Common myeloid progenitor, CD34-positive (primary cell): ENCODE measurements at places on chromosomes 2 and 18.

GRCh38 chr2:61535449-61535848 is 2.7 kb downstream of the XPO1 start:
- H3K27ac ChIP-seq: peak overlapping the region; percentile 97
- no peaks in the 10 kb centered on the region for H3K27me3 ChIP-seq
- no peak for DNase-seq
- peaks cover 31% of the 10 kb centered on the region for H3K4me1 ChIP-seq
- peak overlapping the region; percentile 78 for H3K4me3 ChIP-seq

DNA sequence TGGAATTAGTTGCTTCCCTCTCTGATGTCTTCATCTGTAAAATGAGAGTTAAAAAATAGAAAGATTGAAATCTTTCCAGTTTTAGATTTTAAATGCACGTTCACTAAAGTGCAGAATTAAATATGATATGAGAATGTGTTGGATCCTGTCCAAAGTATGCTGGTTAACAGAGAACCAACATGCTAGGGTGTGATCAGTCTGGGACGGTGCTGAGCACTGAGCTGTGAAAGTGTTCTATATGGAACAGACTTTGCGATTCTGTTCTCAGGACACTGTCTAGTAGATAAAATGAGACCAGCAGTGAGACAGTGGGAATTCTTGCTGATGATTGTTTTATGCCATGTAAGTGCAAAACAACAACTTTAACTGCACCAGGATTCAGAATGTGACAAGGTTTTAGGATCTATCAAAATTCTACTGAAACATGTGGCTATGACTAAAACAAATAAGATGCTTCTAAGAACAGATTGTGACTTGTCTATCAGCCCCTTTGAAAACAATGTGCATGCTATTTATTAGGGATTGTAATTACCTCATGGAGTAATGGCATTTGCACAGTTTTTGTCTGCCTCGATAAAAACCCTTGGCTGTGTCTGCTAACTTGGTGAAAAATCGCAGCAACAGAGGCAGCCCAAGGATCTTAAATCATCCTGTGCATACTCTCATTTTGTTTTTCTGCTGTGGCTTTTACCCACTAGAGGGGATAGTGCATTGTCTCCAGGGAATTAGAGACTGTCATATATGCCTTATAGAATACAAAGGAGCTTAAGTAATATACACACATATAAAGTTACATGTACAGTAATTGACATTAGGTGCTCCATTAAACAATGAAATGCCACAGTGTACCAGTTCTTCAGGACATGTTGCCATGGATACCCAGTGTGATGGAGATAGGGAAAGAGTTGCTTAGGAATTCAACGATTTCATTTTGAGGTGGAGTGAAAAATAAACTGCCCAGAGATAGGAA is 55.1 kb downstream of the MAP3K20 start:
- peaks cover 17% of the 10 kb centered on the region for H3K4me1 ChIP-seq
- H3K36me3 ChIP-seq: no peaks in the 10 kb centered on the region
- no peak overlapping the region for H3K27ac ChIP-seq
- H3K27me3 ChIP-seq: no peaks in the 10 kb centered on the region

DNA sequence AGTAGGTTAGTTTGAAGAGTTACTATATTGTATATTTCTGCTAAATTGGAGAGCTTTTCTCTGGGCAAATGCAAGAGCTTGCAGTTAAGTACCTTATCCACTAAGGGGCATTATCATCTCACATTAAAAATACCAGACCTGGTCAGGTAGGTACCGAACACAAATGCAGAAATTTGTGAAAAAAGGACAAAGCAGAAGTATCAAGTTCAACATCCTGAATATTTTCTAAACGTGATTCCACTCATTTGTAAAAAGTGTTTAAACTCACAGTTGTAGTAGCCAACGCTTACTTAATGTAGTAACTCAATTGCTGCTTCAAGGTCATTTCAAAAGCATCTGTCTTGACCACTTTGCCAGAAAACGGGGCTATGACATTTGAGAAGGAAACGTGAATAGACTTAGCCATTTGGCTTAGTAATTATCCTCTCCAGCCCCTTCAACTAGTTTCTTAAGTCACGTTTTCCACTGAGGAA is 52.1 kb downstream of the CYRIA start:
- H3K27ac ChIP-seq: no peak overlapping the region
- no peak overlapping the region for H3K4me3 ChIP-seq
- no peaks in the 10 kb centered on the region for H3K36me3 ChIP-seq

GRCh38 chr2:238160206-238161129 is 1.7 kb downstream of the ERFE start:
- peaks cover 69% of the 10 kb centered on the region for H3K27me3 ChIP-seq
- H3K4me3 ChIP-seq: no peak overlapping the region
- no peaks in the 10 kb centered on the region for H3K36me3 ChIP-seq

- H3K4me3 ChIP-seq: peak overlapping the region; percentile 68
- H3K36me3 ChIP-seq: no peaks in the 10 kb centered on the region
- no peaks in the 10 kb centered on the region for H3K27me3 ChIP-seq
- peak; percentile 48 for DNase-seq
- peaks cover 6% of the 10 kb centered on the region for H3K4me1 ChIP-seq
- H3K27ac ChIP-seq: peak overlapping the region; percentile 37
These were observed 530 bp downstream of the GALNT1 start for GRCh38 chr18:35581898-35582641.

DNA sequence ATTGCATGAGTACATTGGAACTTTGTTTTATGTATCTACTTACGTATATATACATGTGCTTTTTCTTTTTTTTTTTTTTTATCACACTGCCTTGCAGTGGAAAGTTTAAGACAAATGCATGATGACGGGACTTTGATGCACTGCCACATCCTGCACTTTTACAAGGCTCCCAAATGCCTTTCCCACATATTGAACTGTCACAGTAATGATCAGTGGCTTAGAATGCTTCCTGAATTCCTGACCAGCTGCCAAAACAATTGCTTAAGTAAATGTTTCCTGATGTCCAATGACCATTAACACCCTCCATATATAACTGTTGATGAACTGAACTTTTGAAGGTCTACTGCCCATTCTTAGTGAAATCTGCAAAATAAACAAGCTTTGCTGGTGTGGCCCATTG is 60.2 kb downstream of the LYPD6B start:
- H3K27me3 ChIP-seq: no peaks in the 10 kb centered on the region
- H3K4me3 ChIP-seq: no peak overlapping the region
- no peak for DNase-seq
- H3K27ac ChIP-seq: no peak overlapping the region

DNA sequence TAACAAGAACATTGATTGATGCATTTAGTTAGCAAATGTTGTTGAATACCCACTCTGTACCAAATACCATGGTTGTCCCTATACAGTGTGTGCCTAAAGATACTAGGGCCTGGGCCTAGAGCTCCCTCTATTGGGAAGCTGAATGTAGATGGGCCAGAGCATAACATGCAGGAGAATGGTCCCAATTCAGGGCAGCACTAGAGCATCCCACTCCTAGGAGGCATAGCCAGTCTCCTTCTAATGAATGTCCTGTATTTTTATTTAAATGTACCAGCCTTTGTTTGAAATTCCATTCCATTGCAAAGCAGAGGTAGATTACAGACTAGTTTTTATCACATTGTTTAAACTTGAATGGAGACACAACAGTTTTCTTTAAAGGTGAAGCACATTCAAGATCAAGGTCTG is 90.6 kb downstream of the FEZ2 start:
- no peak overlapping the region for H3K4me3 ChIP-seq
- no peaks in the 10 kb centered on the region for H3K4me1 ChIP-seq
- no peak overlapping the region for H3K27ac ChIP-seq

DNA sequence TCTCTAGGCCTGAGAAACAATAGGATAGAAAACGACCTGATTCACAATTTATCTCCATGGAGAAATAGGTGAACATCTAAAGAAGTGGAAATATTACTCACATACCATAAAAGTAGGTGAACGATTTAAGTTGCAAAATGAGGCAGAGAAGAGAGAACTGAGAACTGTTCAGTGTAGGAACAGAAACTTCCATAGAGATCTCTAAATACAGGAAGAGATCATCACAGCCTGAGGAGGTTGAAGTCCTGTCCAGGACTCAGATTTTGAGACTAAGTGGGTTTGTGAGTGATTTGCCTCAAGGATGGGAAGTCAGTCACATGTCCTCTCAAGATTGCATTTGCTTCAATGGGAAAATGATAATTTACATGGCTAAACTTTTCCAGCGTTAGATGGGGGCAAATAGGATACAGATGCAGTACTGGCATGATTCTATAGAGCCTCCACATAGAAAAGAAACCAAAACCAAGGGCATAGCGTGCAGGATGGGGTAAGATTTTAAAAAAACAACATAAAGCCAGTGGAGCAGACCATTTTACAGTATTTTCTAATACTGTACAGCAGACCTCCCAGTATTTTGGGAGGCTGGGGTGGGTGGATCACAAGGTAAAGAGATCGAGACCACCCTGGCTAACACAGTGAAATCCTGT is 68.8 kb downstream of the MEP1B start:
- DNase-seq: peak; percentile 26
- H3K27me3 ChIP-seq: no peaks in the 10 kb centered on the region
- H3K27ac ChIP-seq: no peak overlapping the region
- no peaks in the 10 kb centered on the region for H3K36me3 ChIP-seq
- H3K4me3 ChIP-seq: no peak overlapping the region

DNA sequence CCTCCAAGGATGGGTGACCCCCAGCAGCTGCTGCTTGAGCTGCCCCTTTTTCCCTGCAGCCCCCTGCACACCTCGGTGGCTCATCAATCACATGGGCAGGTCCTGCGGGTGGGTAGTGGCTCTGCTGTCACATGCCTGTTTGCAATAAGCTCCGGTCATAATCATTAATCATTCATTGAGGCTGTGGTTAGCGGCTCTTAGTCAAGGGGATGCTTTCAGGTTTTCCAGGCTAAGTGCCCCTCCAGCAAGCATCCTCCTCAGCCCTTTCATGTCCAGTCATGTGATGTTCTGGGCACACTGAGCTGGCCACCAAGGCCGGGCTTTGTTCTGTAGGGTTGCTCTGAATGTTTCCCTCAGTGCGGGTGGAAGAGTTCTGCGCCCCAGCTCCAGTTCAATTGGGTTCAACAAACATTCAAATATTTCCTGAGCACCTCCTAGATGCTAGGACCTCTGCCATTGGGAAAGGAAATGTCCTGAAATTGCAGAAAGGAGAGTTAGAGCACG is 96.4 kb upstream of the LDAH start:
- peaks cover 10% of the 10 kb centered on the region for H3K27me3 ChIP-seq
- H3K27ac ChIP-seq: no peak overlapping the region
- H3K36me3 ChIP-seq: no peaks in the 10 kb centered on the region
- no peaks in the 10 kb centered on the region for H3K4me1 ChIP-seq
- no peak for DNase-seq

- no peak overlapping the region for H3K27ac ChIP-seq
- H3K4me3 ChIP-seq: no peak overlapping the region
- no peaks in the 10 kb centered on the region for H3K36me3 ChIP-seq
These were observed 347.1 kb downstream of the TNS1 start for GRCh38 chr2:217655651-217656050.

GRCh38 chr2:210009126-210009525 is 6.7 kb downstream of the RPE start:
- H3K4me3 ChIP-seq: no peak overlapping the region
- H3K4me1 ChIP-seq: peaks cover 3% of the 10 kb centered on the region
- no peak overlapping the region for H3K27ac ChIP-seq
- no peaks in the 10 kb centered on the region for H3K27me3 ChIP-seq
- DNase-seq: no peak
- peaks cover 37% of the 10 kb centered on the region for H3K36me3 ChIP-seq

DNA sequence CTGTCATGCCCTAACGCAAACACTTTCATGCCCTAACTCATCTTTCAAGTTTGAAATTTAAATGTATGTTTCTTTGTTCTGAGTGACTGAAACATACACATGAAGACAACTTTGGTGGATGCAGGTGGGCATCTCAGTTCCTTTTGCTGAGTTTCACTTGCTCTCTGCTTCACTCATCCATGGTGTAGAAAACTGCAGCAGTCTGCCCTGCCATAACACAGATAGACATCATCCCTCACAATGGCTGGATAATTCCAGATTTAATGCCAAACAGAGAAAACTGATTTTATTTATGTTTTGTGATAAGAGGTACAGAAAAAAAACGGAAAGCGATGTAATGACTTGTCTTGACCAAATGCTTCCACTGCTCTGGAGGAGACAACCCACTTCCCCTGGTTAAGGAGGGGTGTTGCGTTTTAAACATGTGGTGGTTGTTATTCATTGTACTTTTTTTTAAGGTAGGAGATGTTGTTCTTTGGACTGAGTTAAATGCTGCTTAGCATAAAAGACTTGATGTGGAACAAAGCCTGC is 70.4 kb downstream of the RHBDD1 start:
- H3K27me3 ChIP-seq: no peaks in the 10 kb centered on the region
- H3K27ac ChIP-seq: no peak overlapping the region
- H3K4me3 ChIP-seq: no peak overlapping the region
- H3K4me1 ChIP-seq: no peaks in the 10 kb centered on the region

DNA sequence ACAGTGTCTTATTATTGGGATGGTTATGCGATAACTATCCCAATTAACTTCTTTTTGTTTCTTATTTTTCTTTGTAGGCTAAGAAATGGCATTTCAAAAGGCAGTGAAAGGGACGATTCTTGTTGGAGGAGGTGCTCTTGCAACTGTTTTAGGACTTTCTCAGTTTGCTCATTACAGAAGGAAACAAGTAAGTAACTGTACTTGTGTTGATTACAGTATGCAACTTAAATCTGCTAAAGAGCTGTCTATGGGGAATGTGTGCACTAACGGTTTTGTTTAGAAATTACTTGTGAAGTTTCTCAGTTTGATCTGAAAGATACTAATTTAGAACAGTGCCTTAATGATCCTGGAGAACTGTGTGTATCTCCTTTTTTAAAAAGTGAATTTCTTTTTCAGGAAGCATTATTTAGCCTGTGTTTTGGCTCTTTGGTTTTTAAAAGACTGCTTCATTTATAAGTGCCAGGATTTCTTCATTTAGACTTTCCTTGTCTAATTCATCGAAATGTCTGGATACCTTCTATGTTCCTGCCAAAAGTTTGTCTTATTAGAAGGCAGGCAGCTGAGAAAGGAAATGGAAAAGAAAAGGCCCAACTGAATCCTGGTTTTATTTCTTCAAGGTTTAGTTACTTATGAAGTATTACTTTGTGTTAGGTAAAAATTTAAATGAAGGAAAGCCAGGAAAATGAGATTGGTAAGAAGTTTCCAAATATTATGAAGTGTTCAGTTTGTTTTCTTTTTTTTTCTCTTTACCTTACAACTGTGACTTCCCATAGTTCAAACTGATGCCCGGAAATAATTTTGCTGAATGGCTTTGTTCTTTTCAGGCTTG is 40.1 kb downstream of the GPD2 start:
- no peak overlapping the region for H3K27ac ChIP-seq
- H3K27me3 ChIP-seq: no peaks in the 10 kb centered on the region
- DNase-seq: no peak
- no peaks in the 10 kb centered on the region for H3K4me1 ChIP-seq
- no peak overlapping the region for H3K4me3 ChIP-seq

DNA sequence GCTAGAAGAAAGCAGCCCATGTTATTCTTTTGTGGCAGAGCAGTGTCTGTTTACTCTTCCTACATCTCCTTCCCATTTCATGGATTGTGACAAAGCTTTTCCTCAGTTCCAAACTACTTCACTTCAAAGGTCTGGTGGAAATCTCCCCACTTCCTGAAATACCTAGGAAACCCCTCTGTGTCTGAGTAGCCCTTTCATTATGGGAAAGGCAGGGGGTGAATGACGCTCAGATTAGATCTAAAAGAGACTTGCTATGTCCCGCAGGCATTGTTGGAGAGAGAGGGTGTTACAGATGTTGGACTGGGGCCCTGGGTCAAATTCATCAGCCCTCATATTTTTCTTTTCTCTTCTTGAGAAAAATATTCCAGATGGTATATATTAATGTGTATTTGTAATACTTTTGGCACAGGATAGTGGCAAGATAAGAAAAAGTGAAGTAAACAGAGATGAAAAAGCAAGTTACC is 675.0 kb downstream of the IRS1 start:
- H3K36me3 ChIP-seq: no peaks in the 10 kb centered on the region
- no peak overlapping the region for H3K27ac ChIP-seq
- DNase-seq: no peak

- H3K4me1 ChIP-seq: peaks cover 44% of the 10 kb centered on the region
- no peak overlapping the region for H3K27ac ChIP-seq
- H3K36me3 ChIP-seq: no peaks in the 10 kb centered on the region
- peaks cover 2% of the 10 kb centered on the region for H3K27me3 ChIP-seq
- no peak overlapping the region for H3K4me3 ChIP-seq
These were observed 6.6 kb downstream of the NMUR1 start for GRCh38 chr2:231523451-231524285.
